ENCODE measurements at places on chromosomes 13 and 19.

GRCh38 chr13:106056851-106057250 lies 478.6 kb downstream of the EFNB2 start:
- DNase-seq: no peak

DNA sequence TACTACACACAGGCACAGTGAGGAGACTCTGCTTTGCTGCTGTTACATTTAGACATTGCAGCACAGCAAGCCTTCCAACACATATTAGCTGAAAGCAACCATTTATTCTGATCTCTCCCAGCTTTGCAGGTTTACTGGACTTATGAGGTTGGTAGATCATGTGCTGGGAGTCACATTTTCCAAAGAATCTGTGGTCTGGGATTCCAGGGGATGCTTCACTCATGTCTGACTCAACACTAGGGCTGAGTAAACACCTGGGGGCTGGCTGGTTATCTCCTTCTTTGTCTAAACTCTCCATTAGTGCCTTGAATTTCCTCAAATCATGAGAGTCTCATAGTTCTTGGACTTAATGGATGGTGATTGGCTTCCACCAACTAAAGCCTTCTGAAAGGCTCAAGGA lies 5.4 kb upstream of the LGALS13 start:
- no peak for DNase-seq

- no peak for DNase-seq
These were observed 53.7 kb downstream of the ATP7B start for GRCh38 chr13:51957377-51958216.

DNA sequence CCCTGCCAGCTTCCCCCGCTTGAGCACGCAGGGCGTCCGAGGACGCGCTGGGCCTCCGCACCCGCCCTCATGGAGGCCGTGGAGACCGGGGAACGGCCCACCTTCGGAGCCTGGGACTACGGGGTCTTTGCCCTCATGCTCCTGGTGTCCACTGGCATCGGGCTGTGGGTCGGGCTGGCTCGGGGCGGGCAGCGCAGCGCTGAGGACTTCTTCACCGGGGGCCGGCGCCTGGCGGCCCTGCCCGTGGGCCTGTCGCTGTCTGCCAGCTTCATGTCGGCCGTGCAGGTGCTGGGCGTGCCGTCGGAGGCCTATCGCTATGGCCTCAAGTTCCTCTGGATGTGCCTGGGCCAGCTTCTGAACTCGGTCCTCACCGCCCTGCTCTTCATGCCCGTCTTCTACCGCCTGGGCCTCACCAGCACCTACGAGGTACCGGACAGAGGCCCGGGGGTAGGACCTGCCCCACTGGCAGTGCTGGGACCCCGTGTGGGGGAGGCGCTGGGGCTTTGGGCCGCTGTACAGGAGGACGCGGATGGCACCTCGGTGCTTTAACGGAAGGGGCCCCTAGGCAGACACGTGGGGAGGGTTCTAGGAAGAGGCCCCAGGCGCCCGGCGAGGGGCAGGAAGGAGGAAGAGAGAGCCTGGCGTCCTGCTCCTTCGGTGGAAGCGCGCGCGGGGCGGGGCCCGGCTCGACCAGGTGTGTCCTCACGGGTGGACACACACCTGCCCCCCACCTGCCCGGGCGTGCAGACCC lies 681 bp downstream of the SLC5A5 start:
- peak; percentile 32 for DNase-seq

- DNase-seq: peak; percentile 98
These were observed 16.3 kb upstream of the TSPAN16 start for GRCh38 chr19:11279505-11280236.

GRCh38 chr13:100240109-100240779 lies 151.4 kb downstream of the PCCA start:
- no peak for DNase-seq

GRCh38 chr13:35927567-35928021 lies 203.6 kb downstream of the DCLK1 start:
- peak; percentile 4 for DNase-seq

- no peak for DNase-seq
These were observed 418.1 kb upstream of the ARGLU1 start for GRCh38 chr13:106986033-106986484.

- no peak for DNase-seq
These were observed 7.8 kb downstream of the DLL3 start for GRCh38 chr19:39506598-39506943.

GRCh38 chr13:33109271-33109697 lies 93.1 kb downstream of the KL start:
- no peak for DNase-seq

DNA sequence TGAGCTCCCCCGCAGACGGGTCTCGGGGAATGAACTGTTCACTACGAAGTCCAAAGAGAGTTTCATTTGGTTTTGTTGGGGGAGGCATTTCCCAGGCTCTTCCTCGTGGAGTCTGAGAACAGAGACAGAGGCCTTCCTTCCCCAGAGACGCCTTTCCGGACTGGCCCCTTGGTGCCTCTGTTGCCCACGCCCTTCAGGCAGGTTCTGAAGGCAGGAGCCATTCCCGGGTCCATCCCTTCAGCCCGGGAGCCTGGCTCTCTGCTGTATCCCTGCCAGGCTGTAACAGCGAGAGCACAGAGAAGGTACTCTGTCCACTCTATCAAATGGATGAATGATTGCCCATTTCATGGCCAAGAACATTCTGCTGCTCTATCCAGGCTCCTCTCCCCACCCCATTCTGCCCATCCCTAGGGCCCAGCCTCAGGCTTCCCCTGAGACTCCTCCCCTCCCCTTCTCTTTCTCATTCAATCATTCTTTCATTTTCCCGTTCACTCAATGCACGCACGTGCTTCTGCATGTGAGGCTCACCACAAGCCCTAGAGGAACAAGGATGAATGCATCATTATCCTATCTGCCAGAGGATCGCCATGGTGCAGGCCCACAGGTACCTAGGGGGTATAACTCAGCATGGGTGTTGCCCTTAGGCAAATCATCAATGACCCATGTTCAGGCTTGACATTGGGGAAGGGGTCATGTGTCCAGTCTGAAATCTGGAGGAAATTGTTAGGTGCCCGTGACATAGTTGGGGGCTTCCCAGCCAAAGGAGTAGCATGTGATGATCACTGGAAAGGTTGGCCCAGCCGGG lies 298.6 kb downstream of the ZNF536 start:
- DNase-seq: no peak

- no peak for DNase-seq
These were observed 564.1 kb downstream of the DCT start for GRCh38 chr13:93915269-93915809.

DNA sequence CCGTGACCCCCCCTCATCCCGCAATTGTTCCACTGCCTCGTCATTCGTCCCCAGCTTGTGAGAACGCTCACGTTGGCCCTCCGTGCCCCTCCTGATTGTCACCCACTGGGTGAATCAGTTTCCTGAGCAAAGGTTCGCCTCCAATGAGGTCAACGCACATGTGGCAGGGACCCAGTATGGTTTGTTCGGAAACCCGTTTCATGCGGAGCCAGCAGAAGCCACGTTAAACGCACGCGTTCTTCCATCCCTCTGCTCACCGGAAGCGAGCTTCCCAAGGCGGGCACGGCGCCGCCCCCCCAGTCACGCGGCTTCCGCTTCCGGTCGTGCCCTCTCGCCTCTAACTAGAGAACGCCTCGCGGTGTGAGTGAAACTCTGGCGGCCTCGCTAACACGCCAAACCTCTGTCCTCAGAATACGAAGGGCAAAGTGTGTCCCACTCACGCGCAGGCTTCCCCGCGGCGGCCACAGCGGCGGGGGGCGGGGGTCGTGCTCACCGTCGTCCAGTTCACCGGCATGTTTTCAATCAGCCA lies 18.0 kb upstream of the CFAP97D2 start:
- DNase-seq: no peak

GRCh38 chr19:11380653-11381537 lies 3.2 kb downstream of the EPOR start:
- peak; percentile 97 for DNase-seq

GRCh38 chr19:1698636-1699035 lies 46.2 kb upstream of the TCF3 start:
- DNase-seq: no peak

Data from NB4 (cell line).